ENCODE measurements at places on chromosomes 7 and 10.

- peak; percentile 12 for DNase-seq
Observed at GRCh38 chr7:101216860-101217387, 457 bp downstream of the PLOD3 start.

- no peak for DNase-seq
Observed at GRCh38 chr7:143384148-143384547, 3.0 kb downstream of the ZYX start.

- DNase-seq: no peak
Observed at GRCh38 chr10:86856156-86856555, 99.7 kb downstream of the BMPR1A start.

GRCh38 chr10:17001961-17002749, 127.5 kb downstream of the CUBN start:
- DNase-seq: no peak
